ENCODE measurements at places on chromosomes 6 and 20.

DNA sequence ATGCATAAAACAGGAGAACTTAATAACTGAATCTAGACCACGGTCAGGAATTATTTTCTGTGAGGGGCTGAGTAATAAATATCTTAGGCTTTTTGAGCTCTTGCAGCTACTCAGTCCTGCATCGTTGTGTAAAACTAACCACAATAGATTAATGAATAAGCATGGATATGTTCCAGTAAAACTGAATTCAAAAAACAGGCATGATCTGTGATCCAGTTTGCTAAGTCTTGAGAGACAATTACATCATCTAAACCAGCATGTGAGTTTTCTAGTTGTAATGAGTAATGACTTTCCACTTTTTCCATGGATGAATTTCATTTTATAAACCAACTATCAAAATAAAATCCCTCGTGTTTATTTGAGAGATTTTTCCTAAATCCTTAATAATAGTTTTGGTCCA is 336.8 kb downstream of the RFPL4B start:
- DNase-seq: no peak

DNA sequence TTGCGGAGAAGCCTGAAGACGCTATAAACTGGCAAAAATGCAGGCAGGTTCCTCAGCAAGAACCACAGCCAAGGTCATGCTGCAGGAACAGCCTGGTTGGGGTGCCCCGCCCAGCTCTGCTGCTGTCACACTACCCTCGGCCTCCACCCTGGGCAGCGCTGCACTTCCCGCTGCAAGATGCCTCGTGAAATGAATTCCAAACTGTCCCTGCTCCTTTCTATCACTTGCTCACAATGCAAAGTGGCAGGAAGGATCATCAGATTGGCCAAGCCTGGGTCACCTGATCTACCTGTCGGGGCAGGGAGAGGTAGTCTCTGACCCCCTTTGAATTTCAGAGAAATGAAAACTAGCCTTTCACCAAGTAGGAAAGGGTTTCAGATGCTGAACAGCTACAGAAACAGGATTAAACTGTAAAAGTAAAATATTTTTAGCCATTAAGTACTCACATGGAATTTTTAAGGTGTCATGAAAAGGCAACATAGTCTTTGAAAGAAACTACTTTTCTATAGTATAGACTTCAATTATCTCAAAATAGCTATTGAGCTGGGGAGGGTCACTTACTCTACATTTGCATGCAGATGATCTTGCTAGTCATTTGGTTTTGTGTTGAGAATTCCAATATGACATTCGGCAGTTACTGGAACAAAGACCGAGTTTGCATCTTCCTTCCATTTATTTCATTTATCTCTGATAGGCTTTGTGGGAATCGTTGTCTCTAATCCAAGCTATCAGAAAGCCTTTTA is 236.4 kb upstream of the ASCC3 start:
- no peak for DNase-seq

DNA sequence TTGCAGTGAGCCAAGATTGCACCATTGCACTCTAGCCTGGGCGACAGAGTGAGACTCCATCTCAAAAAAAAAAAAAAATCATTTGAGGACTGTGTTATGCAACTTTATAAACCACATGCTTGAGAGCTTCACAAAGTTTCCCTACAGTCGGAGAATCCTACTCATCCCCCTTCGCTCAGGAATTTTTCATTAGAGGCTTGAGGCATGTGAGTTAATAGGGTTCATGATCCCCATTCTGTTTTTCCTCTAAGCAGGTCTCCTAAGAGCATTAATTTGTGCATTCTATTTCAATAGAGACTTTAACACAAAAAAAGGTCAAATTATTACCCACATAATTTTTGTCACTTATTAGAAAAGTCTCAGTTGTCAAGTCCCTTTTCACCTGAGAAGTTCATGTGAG is 103.7 kb upstream of the SOX4 start:
- DNase-seq: no peak

DNA sequence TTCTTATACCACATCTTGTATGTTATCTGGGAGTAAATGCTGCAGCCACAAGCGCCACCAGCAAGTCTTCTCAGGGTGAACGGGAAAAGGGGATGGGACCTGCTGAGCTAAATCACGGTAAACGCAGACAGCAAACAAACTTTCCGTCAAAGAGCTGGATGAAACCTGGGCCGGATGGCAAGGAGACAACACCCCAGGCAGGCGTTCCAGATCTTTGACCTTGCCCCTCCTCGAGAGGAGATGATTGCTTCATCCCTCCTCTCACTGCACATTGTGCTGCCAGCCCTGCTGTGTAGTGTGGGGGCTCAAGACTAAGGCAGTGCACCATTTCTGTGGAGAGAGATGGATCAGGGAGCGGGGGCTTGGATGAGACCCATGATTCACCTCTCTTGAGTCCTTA is 9.8 kb downstream of the RAET1E start:
- DNase-seq: no peak

DNA sequence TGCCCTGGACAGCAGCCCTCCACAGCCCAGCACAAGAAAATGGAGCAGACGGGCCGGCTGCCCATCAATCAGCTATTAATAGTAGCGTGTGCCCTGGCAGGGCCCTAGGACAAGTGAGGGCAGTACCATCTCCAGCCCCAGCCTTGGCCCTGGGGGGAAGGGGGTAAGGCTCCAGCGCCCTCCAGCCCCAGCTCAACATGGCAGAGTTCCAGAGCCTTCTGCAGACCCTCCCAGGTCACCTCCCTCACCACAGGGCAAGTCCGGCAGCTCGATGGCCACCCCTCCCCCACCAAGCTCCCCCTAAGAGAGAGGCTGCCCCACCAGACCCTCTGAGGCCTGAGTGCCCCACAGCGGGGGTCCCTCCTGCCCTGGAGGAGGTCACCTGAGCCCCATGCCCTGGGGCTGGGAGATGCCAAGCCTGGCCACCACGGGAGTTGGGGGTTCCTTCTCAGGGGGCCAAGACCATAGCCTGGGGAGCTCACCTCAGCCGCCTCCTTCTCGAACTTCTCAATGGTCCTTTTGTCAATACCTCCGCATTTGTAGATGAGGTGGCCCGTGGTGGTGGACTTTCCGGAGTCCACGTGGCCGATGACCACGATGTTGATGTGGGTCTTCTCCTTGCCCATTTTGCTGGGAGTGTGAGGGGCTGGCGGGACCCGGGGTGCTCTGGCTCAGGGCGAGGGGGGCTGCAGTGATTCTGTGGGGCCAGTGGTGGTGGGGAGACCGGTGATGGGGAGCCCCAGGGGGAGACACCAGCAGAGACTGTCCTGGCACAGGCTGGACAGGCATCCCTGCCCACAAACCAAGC is 1.5 kb downstream of the EEF1A2 start:
- no peak for DNase-seq

GRCh38 chr6:108767418-108768165 is 80.6 kb upstream of the ARMC2 start:
- peak; percentile 37 for DNase-seq

GRCh38 chr6:10310826-10311225 is 104.0 kb downstream of the TFAP2A start:
- no peak for DNase-seq

- DNase-seq: no peak
These were observed 38.4 kb upstream of the EYA4 start for GRCh38 chr6:133202610-133203343.

DNA sequence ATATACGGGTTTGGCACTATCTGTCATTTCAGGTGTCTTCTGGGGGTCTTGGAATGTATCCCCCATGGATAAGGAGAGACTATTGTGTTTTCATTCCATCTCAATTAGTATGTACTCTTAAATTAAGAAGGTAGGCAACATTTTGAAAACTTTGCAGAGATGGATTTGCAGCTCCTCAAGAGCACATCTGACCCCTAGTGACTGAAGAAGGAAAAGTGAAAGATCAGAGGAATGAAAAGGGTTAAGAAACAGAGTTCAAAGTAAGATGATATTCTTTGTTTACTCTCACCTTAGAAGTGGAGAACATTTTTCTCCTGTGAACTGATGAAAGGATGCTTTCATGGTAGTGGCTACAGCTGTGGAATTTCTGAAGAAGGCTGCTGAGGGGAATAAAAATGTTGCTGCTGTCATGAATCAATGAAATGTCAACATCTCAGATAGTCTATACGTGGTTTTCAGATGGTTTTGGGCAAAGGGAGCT is 41.5 kb downstream of the SH3BGRL2 start:
- no peak for DNase-seq

GRCh38 chr6:115766745-115767462 is 293.8 kb downstream of the FRK start:
- no peak for DNase-seq

GRCh38 chr20:63151554-63152321 is 64.2 kb downstream of the YTHDF1 start:
- DNase-seq: no peak

- DNase-seq: no peak
These were observed 305.4 kb downstream of the CDKAL1 start for GRCh38 chr6:20839630-20840029.

GRCh38 chr6:110776413-110776812 is 38.9 kb downstream of the CDK19 start:
- no peak for DNase-seq

DNA sequence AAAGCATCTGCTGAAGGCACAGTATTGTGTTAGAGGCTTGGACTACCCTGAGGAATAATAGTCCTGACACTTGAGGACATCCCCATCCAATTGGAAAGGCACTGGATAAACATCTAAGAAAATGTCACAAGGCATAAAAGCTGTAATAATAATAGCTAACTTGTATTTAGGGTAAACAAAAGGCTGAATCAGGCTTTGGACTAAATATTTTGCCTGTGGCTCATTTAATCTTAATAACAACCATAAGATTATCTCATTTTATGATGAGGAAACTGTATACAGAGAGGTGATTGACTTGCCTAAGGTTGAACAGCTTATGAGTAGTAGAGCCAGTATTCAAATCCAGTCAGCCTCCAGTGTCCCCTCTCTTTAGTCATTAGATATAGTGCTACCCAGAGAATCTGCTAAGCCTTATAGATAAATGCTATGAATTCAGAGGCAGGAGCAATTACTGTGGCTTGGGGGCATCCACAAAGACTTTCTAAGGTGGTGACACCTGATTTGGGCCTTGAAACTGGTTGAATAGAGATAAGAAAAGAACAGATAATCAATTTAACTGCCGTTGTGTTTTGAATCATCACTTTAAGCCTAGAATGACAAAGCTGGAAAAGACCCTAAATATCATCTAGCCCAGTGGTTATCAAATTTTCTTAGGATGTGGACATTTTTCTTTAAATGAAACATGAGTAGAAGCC is 7.5 kb upstream of the ZSWIM1 start:
- no peak for DNase-seq

GRCh38 chr6:161228096-161228495 is 45.8 kb downstream of the AGPAT4 start:
- no peak for DNase-seq
